ENCODE measurements at places on chromosomes 13 and 19.

GRCh38 chr13:80881034-80881433 lies 540.1 kb upstream of the SPRY2 start:
- DNase-seq = no peak

GRCh38 chr19:42191855-42192254 lies 25.6 kb downstream of the DEDD2 start:
- DNase-seq = no peak

DNA sequence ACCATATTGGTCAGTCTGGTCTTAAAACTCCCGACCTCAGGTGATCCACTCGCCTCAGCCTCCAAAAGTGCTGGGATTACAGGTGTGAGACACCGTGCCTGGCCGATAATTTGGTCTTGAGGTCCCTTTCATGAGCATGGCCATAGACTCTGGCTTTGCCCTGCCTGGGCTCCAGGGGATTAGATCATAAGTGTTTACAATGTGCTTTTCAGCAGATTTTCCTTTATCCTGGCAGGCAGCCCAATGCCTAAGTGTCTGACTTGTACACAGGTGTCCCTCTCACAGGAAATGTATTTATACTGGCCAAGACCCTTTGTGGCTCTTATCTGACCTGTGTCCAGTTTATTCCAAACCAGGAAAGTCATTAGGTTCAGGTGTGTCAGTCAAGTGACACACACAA lies 15.9 kb downstream of the BCAM start:
- no peak for DNase-seq

DNA sequence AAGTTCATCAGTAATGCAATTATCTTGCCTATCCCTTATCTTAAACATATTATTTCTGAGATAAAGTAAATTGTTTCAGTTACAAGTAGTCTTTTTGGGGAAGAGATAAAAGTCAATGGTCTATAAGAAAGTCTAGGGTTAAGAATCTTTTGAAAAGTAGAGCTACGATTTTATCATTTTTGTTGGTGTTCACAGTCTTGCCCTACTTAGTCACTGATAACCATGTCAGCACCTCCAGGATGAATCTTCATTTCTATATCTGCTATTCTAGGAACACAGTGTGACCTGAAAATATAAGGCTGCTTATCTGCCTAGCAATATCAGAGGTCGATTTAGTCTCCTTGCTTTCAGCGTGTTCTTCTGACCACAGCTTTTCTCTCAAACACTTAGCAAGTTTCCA lies 1676.5 kb upstream of the PRR20A start:
- no peak for DNase-seq

GRCh38 chr19:32032561-32032960 lies 312.8 kb upstream of the ZNF507 start:
- no peak for DNase-seq

- no peak for DNase-seq
Observed at GRCh38 chr13:114035583-114036531, 62.0 kb upstream of the C13orf46 start.

DNA sequence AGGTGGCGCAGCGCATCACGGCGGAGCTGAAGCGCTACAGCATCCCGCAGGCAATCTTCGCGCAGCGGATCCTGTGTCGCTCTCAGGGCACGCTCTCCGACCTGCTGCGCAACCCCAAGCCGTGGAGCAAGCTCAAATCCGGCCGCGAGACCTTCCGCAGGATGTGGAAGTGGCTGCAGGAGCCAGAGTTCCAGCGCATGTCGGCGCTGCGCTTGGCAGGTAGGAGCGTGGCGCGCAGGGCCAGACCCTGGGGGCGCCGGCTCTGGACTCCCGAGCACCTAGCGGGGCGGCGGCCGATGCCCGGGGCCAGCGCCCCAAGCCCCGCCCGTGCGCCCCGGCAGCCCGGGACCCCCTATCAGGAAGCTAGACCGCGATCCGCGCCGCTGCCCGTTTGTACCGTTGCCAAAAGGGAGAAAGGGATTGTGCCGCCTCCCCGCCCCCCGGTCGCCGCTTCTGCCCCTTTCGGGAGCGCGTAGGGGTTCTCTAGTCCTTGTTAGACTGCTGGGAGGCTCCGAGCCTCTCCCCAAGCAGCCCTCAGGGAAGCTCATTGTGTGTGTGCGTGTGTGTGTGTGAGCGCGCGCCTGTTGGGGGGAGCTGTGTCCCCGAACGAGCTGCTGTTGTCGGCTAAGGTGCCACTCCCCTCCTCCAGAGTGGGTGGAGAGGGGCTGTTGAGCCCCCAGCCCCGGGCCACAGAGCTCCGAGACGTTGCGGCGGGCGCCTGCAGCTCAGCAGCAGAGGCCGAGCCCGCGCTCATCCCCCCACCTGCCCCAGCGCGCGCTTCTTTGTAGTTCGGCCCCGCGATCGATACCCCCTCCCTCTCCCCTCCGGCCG lies 1.5 kb downstream of the ONECUT3 start:
- no peak for DNase-seq

DNA sequence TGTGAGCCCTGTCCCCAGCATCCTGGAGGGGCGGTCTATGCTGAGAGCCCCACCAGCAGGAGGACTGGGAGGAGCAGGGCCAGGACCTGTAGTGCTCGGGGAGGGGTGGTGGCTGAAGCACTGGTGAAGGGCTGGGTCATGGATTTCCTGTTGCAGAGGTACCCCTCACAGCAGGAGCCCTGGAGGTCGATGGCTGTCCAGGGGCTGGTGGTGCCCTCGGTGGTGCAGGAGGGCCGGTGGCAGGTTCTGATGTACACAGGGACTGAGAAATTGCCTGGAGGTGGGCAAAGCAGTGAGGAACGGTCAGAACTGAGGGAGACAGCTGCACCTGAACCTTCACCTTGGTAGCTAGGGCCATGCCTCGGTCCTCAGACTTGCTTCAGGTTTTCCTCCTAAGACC lies 4.7 kb downstream of the LYPD5 start:
- DNase-seq = no peak

DNA sequence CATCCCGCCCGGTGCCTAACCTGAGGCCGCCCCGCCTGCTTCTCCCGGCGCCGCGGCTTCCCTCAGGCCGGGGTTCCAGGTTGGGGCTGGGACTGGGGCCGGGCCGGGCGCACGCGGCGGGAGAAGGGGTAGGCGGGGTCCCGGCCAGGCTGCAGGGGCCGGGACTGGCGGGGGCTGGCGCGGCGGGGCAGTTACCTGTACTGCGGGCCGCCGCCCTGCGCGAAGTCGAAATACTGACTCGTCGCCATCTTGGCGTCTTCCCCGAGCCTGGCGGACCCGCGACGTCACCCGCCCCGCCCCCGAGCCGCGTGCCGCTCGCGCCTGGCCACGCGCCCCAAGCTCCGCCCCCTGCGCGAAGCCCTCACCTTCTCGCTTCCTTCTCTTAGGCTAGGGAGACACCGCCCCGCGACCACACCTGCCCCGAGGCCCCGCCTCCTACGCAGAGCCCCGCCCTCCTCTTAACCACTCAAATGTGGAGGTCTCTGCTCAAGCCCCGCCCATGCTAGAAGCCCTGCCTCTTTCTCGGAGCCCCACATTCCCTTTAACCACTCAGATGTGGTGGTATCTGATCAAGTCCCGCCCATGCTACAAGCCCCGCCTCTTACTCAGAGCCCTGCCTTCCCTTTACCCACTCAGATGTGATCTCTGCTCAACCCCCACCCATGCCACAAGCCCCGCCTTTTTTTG lies at the start of gene ZFR2:
TSS of gene ZFR2 (minus strand) at position 269 of the 687 bp plus-strand sequence. CDS start at position 248, 21 bp downstream.
- no peak for DNase-seq
